Skin of body (tissue), 3 donors: ENCODE measurements at places on chromosomes 4 and X. TPM values are rescaled to one million over a fixed set of nuclear protein-coding genes. Genes with fewer than 3 reads are reported as not detected.

- DNase-seq = no peak
Observed at GRCh38 chr4:145346081-145346480, 135.6 kb upstream of the SMAD1 start.

GRCh38 chrX:70013466-70014381 is 36.0 kb downstream of the AWAT2 start:
- no peak for DNase-seq

DNA sequence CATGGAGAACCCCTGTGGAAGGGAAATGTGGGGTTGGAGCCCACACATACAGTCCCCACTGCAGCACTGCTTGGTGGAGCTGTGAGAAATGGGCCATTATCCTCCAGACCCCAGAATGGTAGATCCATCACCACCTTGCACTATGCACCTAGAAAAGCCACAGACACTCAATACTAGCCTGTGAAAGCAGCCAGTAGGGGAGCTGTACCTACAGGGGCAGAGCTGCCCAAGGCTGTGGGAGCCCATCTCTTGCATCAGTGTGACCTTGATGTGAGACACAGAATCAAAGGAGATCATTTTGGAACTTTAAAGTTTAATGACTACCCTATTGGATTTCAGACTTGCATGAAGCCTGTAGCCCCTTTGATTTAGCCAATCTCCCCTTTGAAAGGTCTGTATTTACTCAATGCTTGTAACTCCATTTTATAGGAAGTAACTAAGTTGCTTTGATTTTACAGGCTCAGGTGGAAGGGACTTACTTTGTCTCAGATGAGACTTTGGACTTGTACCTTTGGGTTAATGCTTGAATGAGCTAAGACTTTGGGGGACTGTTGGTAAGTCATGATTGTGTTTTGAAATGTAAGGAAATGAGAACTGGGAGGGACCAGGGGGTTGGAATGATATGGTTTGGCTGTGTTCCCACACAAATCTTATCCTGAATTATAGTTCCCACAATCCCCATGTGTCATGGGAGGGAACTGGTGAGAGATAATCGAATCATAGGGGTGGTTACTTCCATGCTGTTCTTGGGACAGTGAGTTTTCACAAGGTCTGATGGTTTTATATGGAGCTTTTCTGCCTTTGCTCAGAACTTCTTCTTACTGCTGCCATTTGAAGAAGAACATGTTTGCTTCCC is 352.6 kb downstream of the INPP4B start:
- no peak for DNase-seq

DNA sequence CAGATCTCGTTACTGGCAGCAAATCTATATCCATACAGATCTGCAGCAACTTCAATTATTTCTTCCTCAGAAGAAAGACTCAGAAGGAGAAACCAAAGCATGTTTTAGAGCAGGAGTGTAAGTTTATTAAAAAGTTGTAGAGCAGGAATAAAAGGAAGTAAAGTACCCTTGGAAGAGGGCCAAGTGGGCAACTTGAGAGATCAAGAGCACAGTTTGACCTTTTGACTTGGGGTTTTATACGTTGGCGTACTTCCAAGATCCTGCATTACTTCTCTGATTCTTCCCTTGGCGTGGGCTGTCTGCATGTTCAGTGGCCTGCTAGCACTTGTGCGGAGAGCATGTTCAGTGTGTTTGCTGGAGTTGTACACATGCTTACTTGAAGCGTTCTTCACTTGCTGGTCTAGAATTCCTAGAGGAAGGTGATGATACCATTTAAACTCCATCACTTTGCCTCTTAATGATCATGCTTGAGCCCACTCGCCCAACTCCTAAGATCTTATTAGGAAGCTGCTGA is 1114.7 kb upstream of the PABPC4L start:
- no peak for DNase-seq

LNX1 gene
- total RNA-seq = 6.9 TPM

CXCL11 gene
- 0.49 TPM for total RNA-seq
